ENCODE measurements at places on chromosomes 11 and 22.

GRCh38 chr11:34655335-34656008 lies 34.6 kb downstream of the EHF start:
- DNase-seq = no peak

DNA sequence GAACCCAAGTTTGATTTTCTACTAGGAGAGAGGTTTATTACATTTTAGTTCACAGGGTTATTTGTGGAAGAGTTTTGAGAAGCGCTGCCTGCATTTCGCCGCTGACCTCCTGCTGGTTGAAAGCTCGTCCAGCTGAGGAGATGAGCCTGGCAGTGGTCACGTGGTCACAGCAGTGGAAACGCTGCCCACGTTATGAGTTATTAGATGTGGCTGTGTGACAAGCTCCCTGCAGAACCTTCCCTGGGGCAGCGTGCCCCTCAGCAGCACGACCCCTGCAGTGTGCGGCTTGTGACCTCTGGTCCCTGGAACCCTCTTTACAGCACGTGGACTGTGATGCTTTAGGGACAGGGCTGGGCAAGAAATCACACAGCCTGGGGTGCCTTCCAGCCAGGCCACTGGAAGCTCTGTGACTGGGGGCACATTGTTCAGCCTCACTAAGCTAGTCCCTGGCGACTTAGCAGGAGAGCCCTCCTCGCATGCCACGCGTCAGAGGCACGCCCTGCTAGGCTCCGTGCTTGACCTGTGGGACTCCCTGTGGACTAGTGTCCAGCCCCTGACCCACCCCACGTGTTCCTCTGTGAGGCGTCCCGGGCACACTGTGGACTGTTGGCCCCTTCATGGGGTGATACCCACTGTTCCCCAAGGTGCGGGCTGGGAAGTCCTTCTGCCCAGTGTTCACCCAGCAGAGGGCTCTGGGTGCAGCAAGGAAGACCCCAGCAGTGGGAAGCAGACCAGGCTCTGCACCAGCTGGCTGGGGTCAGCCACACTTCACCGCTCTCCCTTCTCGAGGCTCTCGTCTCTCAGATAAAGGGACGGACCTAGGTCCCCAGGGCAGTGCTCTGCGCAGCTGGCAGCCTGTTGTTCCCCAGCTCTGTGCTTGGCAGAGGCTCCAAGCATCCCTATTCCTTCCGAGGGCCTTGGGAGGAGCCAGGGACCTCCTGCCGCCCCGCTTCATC lies 349.5 kb downstream of the TBC1D22A start:
- no peak for DNase-seq

DNA sequence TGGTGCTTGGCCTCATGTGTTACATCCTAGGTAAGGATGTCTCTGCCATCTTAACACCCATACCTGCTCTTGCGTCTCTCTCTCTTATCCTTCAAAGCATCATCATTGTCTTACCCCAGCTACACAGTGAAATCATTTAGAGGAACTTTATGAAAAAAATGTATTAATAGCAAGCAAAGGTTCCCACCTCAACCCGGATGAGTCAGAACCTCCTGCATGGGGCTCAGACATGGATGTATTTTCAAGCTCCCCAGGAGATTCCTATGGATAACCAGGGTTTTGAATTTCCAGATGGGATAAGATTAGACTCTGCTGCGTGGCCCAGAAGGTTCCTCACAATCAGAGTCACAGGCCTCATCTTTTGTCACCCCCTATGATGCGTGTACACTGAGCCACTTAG lies 89.1 kb upstream of the NNMT start:
- no peak for DNase-seq

DNA sequence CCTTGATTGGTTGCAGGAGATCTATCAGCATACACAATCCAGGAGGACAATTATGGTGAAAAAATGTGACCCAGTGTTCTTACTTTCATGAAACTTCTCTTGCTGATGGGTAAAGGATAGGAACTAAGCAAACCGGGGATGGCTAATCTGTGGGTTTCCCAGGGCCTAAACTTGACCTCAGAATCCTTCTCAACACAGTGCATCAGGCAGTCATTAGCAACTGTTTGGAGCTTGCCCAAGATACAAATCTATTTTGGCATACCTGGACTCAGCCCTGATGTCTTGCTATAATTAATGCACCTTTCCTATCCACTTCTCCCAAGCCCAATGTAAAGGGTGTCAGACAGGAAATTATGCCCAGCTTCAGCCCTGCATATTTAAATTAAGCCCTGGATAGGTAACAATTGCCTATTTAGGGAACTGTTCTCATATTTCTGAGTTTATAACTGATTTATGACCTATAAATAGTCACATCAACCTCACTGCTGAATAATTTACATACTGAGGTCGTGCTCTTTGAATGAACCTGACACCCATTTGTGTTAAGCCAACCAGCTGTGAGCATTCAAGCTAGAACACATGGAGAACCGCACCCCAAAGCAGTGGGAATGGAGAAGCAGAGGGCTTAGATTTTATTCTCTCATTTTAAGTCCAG lies 9.2 kb upstream of the PHF21A start:
- no peak for DNase-seq

- no peak for DNase-seq
Measured at GRCh38 chr11:69485337-69486041, 4.0 kb downstream of the LINC01488 start.

DNA sequence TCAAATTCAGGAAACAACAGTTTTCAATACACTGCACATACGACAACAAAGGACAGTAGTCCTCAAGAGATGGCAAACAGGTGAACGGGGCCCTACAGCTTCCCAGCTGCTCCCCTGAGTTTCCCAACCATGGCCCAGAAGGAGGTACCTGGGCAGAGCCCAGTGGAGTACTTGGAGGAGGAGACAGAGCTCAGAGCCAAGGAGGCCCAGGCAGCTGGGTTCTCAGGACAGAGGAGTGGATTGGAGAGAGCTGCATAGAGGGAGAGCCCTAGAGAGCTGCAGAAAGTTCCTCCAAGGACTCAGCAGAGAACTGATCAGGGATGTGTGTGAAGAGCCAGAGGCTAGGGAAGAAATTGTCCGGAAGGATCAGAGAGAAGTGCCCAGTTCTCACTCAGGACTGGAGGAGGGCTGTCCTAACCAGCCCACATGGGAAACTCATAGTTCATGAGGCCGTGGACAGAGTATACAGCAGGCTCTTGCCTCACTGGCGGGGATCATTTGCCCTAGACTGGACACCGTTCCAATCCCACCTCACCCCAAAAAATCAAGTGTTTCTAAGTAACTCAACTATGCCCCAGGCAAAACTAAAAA lies 7.6 kb upstream of the ASCL2 start:
- DNase-seq = no peak

- no peak for DNase-seq
Measured at GRCh38 chr11:43555186-43555585, 125.4 kb upstream of the HSD17B12 start.
